ENCODE measurements at places on chromosomes 7 and 10.

GRCh38 chr10:104957178-104957841 lies 316.2 kb downstream of the SORCS3 start:
- DNase-seq = no peak

- no peak for DNase-seq
These were observed 38.8 kb downstream of the PLEKHA1 start for GRCh38 chr10:122413327-122413726.

- no peak for DNase-seq
These were observed 1.2 kb upstream of the SLIT1 start for GRCh38 chr10:97186911-97187310.

- DNase-seq = no peak
These were observed 14.5 kb downstream of the CFAP46 start for GRCh38 chr10:132927824-132928223.

DNA sequence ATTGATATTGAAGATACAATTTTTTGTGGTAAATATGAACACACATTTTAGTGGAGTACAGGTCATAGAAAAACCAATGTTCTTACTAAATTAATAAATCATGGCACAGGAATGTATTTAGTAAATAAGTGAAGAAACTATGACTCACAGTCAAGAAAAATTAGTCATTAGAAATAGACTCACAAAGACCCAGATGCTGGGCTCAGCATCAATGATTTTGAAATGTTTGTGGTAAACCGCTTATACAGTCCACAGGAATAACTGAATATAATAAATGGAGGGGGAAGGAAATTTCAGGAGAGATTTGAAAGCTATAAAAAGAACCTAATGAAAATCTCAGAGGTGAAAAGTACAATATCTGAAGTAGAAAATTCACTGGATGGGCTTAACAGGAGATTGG lies 138.3 kb upstream of the ADCY1 start:
- DNase-seq = peak; percentile 83

- peak; percentile 30 for DNase-seq
These were observed 175.9 kb downstream of the ZMYND11 start for GRCh38 chr10:310976-311639.

DNA sequence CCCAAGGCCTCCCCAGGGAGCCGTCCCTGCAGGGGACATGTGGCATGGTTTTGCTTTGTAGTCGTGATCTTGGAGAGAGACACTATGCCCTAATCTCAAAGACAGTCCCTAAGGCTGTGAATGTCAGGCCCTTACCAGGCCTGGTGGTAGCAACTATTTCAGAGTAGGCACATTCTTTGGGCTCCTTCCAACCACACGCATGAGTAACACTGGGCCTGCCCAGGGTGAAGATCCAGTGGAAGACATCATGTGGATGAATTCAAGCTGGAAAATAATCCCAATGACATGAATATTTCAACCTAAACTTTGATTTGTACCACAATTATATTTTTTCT lies 39.5 kb upstream of the INSIG1 start:
- DNase-seq = peak; percentile 79

GRCh38 chr10:72679838-72680241 lies 12.1 kb upstream of the MCU start:
- DNase-seq = no peak

DNA sequence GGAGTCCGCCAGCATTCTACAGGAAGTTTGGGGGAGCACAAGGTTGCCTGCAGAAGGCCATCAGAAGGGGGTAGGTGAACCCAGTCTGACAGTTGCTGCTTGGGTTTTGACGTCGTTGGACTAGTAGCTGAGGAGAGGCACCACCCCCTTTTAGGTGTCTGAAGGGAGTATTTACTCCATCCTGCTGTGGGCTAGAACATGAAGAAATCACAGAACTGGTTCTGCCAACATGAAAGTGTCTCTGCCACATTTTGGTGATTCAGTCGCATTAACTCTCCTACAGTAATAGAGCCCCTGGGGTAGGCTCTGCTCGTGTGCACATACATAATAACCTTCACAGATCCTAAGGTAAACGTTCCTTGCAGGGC lies 834 bp upstream of the TRIL start:
- DNase-seq = no peak

All from iris pigment epithelial cell (primary cell).